ENCODE measurements at places on chromosomes 2 and 18.

- no peak for DNase-seq
Measured at GRCh38 chr18:78892177-78892576, 87.4 kb upstream of the SALL3 start.

- DNase-seq, result no peak
Measured at GRCh38 chr2:202038471-202039277, 5.0 kb downstream of the FZD7 start.

GRCh38 chr2:207304761-207305160 lies 139.0 kb upstream of the KLF7 start:
- DNase-seq, result no peak

DNA sequence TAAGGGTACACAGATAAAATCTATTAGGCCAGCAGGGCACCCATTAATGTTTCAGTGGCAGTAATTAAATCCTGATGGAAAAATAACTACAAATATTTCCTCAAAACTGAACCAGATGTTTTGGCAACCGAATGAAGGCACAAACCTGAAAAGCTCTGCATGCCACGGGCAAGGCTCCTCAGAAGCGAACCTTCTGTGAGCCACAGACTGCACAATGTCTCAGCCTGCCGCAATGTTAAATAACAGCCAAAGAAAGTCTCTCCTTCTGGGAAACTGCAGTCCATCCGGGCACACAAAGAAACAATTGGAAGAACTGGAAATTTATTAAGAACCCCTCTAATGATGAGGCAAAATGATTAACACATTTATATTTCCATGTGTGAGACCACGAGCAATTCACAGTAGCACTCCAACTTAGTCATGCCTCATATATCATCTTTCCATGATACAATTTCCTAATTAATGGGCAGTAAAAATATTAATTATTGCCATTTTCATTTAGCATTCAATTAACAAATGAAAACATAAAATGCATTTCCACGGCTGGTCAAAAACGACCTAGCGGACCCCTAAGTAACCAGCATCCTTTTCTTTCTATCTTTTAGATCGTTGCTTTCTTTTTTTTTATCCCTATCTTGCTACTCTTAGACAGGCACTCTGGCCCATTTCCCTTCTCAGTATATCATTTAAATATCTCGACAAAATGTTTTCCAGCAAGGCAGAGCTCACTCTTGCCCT lies 237.5 kb downstream of the EPHA4 start:
- no peak for DNase-seq

GRCh38 chr2:36696533-36696932 lies at the start of gene VIT:
VIT (plus strand) TSS chr2:36696707; CDS start chr2:36716371, 19,664 bp downstream.
- no peak for DNase-seq

GRCh38 chr2:188349019-188349418 lies 57.3 kb downstream of the GULP1 start:
- no peak for DNase-seq

- no peak for DNase-seq
Measured at GRCh38 chr2:28662468-28663181, 89.0 kb upstream of the PPP1CB start.

DNA sequence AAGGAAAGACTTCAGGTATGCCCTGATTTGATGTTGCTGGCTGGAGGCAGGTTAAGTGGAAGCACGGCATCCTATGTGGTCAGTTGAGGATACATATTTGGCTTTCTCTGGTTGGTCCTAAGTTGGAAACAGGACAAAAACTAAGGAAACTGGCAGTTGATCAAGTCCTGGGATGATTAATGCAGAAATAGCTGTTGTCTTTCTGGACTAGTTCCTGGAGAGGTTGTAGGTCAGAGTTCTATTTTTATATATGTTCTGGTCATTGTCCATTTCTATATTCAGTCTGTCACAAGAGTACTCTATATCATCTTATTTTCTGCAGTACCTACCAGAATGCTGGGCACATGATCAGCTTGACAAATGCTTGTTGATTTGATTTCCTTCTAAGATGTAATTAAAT lies 4.0 kb upstream of the SLC35F5 start:
- no peak for DNase-seq

GRCh38 chr2:44889096-44889495 lies 52.4 kb upstream of the SIX3 start:
- DNase-seq, result no peak

DNA sequence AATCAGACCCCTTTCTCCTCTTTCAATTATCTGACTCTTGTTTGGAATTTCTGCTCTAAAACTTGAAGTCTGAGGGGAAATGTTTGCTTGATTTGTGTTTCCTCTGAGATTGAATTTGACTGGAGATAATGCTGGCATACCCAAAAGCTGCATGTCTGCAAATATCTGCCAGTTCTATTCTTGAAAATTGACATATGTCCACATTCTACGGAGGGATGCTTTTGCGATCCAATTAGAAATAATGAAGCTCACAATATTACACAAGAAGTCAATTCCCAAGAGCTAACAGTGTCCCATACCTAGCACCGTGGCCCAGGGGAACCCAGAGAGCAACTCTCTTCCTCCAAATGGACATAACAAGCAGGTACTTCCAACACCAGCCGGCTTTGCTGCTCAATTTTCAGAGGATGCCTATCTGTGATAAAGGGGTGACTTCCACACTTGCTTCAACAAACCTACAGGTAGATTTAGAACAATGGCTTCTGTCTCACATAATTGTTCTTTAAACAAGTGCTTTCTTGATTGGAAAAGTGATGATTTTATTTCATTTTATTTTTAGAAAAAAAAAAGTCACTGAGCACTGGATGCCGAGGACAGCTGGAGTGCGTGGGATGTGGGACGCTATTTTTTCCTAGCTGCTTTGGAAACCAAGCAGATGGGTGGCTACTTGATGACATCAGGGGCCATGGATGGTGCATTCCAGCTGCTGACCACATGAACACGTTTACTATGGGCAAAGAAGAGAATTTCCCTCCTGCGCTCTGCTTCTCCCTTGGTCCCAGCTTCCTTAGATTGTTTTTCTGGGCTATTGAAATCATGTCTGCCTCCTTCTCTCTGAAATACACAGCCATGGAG lies 488.9 kb downstream of the RNF144A start:
- no peak for DNase-seq

GRCh38 chr2:70374616-70375015 lies 72.7 kb upstream of the FAM136A start:
- no peak for DNase-seq

DNA sequence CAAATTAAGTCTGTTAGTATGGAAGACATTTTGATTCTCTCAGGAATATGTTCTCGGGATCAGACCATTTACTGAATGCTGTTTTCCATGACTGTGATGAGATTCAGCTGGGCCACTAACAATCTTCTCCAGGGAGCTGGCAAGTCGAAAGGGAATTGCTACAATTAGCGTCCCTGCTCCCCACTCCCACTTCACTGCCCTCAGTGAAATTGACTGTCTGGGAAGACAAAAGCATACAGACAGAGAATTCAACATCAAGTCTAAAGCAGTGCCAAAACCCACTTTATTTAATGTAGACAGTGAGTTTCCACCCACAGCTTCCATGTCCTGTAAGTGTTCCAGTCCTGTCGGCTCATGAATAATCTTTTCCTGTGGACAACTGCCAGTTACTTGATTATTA lies 34.0 kb upstream of the COL3A1 start:
- DNase-seq, result no peak

GRCh38 chr18:31436825-31437224 lies 10.7 kb upstream of the DSG3 start:
- no peak for DNase-seq

- DNase-seq, result no peak
Measured at GRCh38 chr2:27709326-27709725, 45.6 kb downstream of the SLC4A1AP start.

DNA sequence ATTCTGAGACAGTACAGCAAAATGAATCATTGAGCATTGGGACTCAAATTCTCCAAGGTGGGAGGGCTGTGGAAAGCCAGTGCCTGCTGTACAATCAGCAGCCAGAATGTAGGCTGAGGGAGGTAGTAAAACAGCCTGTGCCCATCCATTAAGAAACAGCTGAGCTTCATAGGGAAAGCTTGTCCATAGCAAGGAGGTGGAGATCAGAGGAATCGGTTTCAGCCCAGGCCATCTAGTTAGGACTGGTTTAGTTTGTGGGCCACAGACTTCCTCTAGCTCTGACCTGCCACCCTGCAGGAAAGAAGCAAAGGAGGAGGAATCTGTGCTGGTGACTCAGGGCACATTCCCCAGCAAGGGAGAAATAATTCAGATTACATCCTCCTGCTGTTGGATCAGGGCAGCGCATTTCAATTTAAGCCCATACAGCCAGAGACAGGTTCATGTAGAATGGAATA lies 333.4 kb downstream of the SETBP1 start:
- DNase-seq, result no peak

GRCh38 chr2:144198116-144198515 lies 321.8 kb downstream of the ZEB2 start:
- DNase-seq, result no peak

DNA sequence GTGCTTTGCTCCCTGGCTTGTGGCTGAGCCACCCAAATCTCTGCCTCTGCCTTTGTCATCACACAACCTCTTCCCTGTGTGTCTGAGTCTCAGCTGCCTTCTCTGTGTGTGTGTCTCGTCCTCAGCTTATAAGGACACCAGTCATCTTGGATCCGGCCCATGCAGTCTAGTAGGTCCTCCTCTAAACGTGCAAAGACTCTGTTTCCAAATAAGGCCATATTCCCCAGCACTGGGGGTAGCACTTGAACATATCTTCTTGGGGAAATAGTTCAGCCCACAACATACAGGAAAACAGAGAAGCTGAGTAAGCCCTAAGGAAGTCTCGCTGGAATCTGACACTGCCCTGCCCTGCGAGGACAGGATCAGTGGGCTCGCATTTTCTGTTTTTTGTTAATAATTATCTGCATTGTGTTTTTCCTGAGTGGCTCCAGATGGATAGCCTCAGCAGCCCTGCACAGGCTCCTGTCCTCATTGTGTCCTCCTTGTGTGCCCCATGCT lies 42.1 kb downstream of the MTCL1 start:
- DNase-seq, result no peak

GRCh38 chr2:10215393-10215935 lies 87.2 kb upstream of the HPCAL1 start:
- no peak for DNase-seq

GRCh38 chr2:3208591-3208990 lies 169.0 kb downstream of the EIPR1 start:
- no peak for DNase-seq

DNA sequence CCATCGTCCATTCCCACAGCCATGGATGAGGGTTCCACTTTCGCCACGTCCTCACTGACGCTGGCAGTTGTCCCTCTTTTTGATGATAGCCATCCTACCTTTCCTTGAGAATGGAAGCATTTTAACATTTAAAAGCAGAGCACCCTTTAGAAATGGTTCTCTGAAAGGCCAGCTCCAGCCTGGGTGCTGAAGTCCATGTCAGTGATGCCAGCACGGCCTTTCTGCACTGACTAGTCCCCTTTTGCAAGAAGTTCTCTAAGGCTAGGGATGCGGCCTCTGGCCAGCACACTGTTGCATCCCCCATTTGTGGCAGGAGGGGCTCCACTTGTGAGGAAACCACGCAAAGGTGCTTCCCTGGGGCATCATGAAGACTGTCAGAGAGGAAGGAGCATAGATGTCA lies 203.5 kb downstream of the MGAT5 start:
- DNase-seq, result no peak

GRCh38 chr2:208274748-208275147 lies 8.7 kb downstream of the PIKFYVE start:
- no peak for DNase-seq

DNA sequence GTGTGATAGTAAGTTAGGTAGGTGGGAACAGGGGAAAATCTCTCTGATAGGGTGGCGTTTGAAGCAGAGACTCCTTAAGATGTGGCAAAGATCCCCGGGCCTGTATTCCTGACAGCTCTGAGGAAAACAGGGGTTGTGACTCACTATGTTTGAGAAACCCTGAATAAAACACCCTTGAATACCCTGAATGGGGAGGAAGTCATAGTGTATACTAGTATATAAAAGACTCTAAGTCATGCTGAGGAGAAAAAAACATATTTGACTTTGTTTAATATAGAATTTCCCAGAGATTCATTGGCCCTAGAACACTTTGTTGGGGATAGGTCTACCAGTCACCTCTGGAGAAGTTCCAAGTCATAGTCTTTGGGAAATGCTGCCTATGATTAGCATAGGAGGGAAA lies 590.9 kb downstream of the IRS1 start:
- DNase-seq, result no peak

GRCh38 chr2:63186331-63186730 lies 135.7 kb downstream of the OTX1 start:
- DNase-seq, result no peak

DNA sequence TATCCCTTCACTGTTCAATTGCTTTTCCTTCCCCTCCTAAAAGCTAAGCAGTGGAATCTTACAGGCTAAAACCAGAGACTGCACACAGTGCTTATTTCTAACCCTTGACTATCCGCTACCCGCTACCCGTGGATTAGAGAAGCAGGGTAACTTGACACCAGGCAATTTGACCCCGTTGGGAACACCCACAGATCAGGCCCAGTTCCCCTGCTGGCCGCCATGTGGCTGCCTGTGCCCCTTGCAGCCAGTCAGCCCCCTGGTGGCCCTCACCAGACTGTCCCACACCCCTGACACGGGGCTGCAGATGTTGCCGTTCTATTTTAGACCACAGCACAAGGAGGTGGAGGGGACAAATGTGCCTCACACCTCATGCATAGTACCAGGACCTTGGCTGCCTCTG lies 74.8 kb downstream of the TXNL1 start:
- no peak for DNase-seq

- DNase-seq, result no peak
Measured at GRCh38 chr2:10329880-10330699, 27.4 kb downstream of the HPCAL1 start.

DNA sequence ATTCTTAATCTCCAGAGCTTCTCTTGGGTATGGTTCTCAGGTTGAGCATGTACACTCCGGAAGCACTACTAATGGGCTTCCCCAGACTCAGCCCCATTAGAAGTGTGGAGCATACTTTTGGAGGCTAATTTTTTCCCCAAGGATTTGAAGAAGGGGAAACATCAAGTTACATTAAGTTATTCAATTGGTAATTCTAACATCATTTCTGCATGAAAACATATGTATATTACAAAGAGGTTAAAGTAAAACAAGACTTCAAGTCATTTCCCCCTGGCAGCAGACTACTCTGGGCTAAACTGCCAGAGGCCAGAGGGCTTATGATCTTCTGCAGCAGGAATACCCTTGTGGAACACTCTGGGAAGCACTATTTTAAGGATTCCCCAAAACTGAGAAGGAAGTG lies 227.7 kb upstream of the STK17B start:
- DNase-seq, result no peak

Data from spleen (tissue), 13 donors.